ENCODE measurements at places on chromosomes 16 and 17.

- H3K36me3 ChIP-seq: no peaks in the 10 kb centered on the region
- H3K4me1 ChIP-seq: no peaks in the 10 kb centered on the region
- DNase-seq: no peak
- H3K27ac ChIP-seq: no peak overlapping the region
- no peak overlapping the region for H3K4me3 ChIP-seq
Measured at GRCh38 chr16:50917950-50918703, 176.2 kb downstream of the CYLD start.

DNA sequence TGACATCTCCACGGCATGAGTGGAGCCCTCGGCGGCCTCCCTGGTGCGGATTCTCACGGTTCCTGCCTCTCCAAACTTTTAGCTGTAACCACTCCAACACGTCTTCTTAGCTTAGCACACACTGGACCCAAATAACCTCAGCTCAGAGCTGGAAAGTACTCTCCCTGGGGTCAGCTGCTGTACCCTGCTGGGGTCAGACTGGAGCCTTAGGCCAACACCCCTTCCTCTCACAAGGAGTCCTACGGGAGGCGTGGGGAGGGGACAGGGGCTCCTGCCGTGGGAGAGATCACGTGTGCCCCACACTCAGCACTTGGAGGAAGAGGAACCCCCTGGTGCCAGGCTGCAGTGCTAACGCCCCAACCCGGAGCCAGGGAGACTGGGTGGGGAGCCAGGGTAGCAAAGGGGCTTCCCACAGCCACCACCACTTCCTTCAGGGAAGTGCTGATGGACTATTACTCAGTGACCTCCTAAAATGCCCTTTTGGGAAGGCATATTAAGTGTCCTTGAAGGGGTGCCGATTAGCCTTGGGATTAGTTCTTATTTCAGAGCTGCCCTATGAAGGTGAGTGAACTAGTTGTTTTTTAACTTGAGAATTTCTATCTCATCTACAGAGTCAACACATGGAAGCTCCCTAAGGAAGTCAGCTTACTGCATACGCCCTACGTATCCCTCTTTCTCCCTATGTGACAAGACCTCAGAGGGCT, 124.0 kb downstream of the HIC1 start:
- H3K4me3 ChIP-seq: no peak overlapping the region
- H3K27ac ChIP-seq: no peak overlapping the region
- DNase-seq: no peak
- H3K4me1 ChIP-seq: no peaks in the 10 kb centered on the region

DNA sequence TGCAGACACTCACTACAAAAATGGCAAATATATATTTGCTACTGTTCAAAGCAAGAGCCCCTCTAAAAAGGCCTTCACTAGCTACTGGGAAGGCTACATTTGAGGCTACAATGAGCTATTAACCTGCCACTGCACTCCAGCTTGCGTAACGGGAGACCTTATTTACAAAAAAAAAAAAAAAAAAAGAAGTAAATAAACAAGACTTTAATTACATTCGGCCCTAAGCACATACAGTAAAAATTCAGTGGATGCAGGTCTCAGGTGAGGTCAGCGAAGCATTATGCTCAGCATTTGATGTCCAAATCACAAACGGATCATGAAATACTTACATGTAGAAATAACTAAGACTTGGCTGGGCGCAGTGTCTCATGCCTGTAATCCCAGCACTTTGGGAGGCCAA, 26.7 kb upstream of the LCMT1 start:
- H3K4me3 ChIP-seq: no peak overlapping the region
- H3K36me3 ChIP-seq: no peaks in the 10 kb centered on the region
- H3K4me1 ChIP-seq: no peaks in the 10 kb centered on the region
- DNase-seq: no peak

- no peak for DNase-seq
- H3K27me3 ChIP-seq: no peaks in the 10 kb centered on the region
- H3K4me3 ChIP-seq: no peak overlapping the region
- H3K36me3 ChIP-seq: peaks cover 58% of the 10 kb centered on the region
Measured at GRCh38 chr17:7497228-7497627, 13.1 kb downstream of the POLR2A start.

DNA sequence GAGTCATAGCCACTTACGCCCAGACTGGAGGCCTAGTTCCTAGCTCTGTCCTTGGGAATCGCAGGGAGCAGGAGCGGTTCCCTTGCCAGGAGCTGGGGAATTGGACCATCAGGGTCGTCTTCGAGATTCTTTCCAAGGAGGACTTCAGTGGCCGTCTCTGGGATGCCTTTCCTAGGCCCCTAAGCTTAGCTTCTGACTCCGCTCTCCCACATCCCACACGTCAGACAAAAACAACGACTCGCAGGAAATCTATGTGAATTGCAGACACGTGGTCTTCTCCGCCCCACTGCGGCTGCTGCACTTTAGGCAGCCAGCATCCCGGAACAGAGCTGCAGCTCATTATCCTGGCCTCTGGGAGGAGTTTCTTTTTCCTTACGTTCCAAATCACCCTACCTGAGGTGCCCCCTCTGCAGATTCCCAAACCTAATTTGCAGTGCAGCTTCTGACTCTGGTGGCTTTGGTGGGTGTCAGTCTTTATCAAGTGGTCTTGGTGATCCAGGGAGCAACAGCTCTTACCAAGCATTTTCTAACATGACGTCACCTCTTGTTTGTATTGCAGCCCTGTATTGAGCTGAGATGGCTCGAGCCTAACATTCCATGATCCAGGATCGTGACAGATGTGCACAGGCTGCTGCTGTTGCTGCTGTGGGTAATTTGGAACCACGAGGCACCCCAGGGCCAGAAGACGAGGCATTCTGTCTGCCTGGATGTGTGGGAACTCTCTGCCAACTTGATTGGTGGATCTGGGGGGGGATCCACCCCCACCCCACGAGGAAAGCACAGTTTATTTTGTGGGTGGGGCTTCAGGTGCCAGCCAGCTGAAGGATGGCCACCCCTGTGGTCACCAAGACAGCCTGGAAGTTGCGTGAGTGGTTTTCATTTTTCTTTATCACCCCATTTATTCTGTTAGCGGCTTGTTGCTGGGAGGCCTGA, 1.1 kb downstream of the KATNB1 start:
- no peaks in the 10 kb centered on the region for H3K27me3 ChIP-seq
- H3K4me3 ChIP-seq: peak overlapping the region; percentile 68
- H3K4me1 ChIP-seq: peaks cover 4% of the 10 kb centered on the region

DNA sequence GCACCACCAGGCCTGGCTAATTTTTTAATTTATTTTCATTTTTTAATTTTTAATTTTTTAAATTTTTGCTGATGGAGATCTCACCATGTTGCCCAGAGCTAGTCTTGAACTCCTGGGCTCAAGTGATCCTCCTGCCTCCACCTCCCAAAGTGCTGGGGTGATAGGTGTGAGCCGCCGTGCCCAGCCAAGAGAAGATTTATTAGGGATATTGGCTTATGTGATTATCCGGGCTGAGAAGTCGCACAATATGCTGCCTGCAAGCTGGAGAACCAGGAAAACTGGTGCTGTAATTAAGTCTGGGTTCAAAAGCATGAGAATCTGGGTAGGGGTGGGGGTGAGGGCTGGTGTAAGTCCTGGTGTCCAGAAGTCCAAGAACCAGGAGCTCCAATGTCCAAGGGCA, 2.5 kb upstream of the C16orf90 start:
- no peaks in the 10 kb centered on the region for H3K36me3 ChIP-seq
- no peak overlapping the region for H3K27ac ChIP-seq
- no peaks in the 10 kb centered on the region for H3K4me1 ChIP-seq
- no peaks in the 10 kb centered on the region for H3K27me3 ChIP-seq

DNA sequence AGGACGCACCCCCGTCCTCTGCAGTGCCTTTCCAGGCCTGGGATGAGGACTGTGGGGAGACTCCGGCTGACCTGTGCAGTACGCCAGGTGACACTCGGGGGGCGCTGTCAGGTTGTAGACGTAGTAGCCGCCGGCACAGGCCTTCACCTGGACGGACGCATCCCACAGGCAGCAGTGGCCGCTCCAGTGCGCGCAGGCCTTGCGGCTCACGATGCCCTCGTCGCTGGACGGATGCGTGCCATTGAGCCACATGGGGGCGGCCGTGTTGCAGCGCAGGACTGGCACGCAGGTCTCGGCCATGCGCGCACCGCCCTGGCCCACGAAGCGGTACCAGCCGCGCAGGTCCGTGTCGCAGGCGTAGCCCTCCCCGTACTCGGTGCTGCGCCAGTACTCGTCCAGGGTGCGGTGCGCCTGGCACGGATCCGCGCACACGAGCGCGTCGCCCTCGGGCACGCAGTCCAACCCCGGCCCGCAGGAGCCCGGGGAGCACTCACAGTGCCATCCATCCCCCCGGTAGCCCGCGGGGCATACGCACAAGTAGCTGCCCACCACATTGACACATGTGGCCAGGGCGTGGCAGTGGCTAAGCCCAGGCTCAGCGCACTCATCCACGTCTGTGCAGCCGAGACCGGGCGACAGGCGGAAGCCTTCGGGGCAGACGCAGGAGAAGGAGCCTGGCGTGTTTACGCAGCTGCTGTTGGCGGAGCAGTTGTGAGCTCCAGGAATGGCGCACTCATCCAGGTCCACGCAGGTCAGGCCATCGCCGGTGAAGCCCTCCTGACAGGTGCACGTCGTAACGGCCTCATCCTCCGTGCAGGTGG, 3.9 kb downstream of the UMOD start:
- H3K27ac ChIP-seq: no peak overlapping the region
- H3K27me3 ChIP-seq: no peaks in the 10 kb centered on the region
- peak; percentile 93 for DNase-seq
- H3K4me3 ChIP-seq: no peak overlapping the region

- no peaks in the 10 kb centered on the region for H3K36me3 ChIP-seq
- no peaks in the 10 kb centered on the region for H3K27me3 ChIP-seq
- H3K4me3 ChIP-seq: no peak overlapping the region
- no peak overlapping the region for H3K27ac ChIP-seq
- no peak for DNase-seq
- H3K4me1 ChIP-seq: no peaks in the 10 kb centered on the region
Measured at GRCh38 chr16:75774197-75774596, 47.9 kb upstream of the CPHXL start.

GRCh38 chr17:67244431-67245072, 444 bp downstream of the HELZ start:
- H3K4me1 ChIP-seq: peaks cover 11% of the 10 kb centered on the region
- DNase-seq: no peak
- peaks cover 8% of the 10 kb centered on the region for H3K36me3 ChIP-seq

DNA sequence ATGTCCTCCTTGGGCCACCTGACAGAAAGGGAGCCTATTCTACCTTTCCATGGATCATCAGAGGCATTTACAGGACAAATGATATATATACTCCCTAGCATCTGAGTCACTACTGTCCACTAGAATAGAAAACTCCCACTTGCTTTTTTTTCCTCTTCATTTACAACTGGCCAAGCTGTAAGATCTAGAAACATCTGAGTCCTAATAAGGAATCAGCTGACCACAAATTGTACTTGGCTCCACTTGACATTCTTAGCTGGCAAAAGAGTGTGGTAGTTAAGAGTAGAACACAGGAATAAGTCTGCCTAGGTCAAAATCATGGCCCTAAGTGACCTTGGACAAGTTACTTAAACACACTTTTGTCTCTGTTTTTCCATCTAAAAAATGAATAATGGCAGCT, 5.2 kb downstream of the RUSF1 start:
- peaks cover 2% of the 10 kb centered on the region for H3K4me1 ChIP-seq
- no peak overlapping the region for H3K4me3 ChIP-seq
- no peak overlapping the region for H3K27ac ChIP-seq
- no peaks in the 10 kb centered on the region for H3K27me3 ChIP-seq
- DNase-seq: no peak

- no peaks in the 10 kb centered on the region for H3K4me1 ChIP-seq
- no peak for DNase-seq
- no peaks in the 10 kb centered on the region for H3K27me3 ChIP-seq
- no peak overlapping the region for H3K4me3 ChIP-seq
- H3K27ac ChIP-seq: no peak overlapping the region
- no peaks in the 10 kb centered on the region for H3K36me3 ChIP-seq
Measured at GRCh38 chr17:66858226-66859083, 23.5 kb downstream of the CACNG5 start.

DNA sequence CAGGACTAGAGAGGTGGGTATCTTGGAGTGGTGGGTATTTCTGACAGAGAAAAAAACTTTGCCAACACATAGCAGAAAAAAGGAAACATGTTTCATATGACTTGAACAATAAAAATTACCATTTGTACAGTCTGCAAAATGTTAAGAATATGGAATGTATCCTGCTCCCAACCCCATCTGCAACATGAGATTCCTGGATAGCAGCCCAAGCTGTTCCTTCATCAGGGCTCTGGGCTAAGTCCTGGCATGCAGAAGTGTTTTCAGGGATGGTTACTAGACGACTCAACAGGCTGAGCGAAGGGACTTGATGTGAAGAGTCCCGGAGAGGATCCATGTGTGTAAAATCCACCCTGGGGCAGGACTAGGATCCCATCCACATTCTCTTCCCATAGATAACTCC, 121.0 kb upstream of the IRX3 start:
- DNase-seq: no peak
- H3K4me1 ChIP-seq: peaks cover 1% of the 10 kb centered on the region
- no peak overlapping the region for H3K4me3 ChIP-seq
- no peaks in the 10 kb centered on the region for H3K36me3 ChIP-seq
- no peak overlapping the region for H3K27ac ChIP-seq

DNA sequence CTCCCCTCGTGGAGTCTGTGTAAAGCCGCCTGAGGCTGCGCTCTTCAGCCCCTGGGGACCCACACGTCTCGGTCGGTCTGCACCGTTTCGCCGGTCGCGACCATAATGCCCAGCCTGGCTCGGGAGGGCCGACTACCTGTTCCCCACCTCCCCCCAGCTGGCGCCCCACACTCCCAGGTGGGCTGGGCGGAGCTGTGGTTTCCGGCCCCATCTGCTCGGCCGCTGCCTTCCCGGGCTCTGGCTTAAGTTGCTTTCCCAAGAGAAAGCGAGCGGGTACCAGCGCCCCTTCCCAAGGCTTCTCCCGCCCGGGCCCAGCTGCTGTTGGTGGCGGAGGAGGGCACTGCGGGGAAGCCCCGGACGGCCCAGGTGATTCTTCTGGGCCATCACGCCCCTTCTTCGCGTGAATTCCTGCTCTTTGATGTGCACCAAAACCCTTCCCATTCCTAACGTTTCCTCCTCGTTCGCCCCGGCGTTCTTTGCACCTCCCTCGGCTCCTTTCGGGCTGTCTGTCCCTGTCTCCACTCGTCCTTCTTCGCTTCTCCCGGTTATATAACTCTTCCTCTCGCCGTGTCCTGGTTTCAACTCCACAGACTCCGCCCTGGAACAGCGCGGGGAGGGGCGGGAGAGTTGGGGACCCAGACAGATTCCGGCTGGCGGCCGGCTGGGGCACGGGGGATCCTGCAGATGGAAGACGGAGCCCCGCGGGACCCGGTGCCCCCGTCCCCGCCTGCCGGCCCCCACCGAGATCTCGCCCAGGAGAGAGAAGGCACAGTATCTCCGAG, 2.0 kb downstream of the KDM6B start:
- no peak for DNase-seq
- H3K27me3 ChIP-seq: peaks cover 56% of the 10 kb centered on the region
- no peaks in the 10 kb centered on the region for H3K36me3 ChIP-seq
- peak overlapping the region; percentile 39 for H3K27ac ChIP-seq

- H3K4me1 ChIP-seq: peaks cover 7% of the 10 kb centered on the region
- H3K36me3 ChIP-seq: no peaks in the 10 kb centered on the region
- no peak overlapping the region for H3K4me3 ChIP-seq
- DNase-seq: no peak
- no peak overlapping the region for H3K27ac ChIP-seq
Measured at GRCh38 chr17:61157246-61157886, 242.3 kb upstream of the TBX2 start.
